ENCODE measurements at places on chromosomes 13 and 19. TPM values are rescaled to one million over a fixed set of nuclear protein-coding genes. Genes with fewer than 3 reads are reported as not detected.

The TEKTIP1 gene
- 0.22 TPM for total RNA-seq

The TMEM86B gene
- 3.9 TPM for total RNA-seq

The ZNF235 gene
- total RNA-seq: 8.2 TPM

The EGLN2 gene
- 71.8 TPM for total RNA-seq

The TRPC4 gene
- total RNA-seq: under 0.01 TPM

The WDR87 gene
- under 0.01 TPM for total RNA-seq

All from placental epithelial cell (primary cell).